ENCODE measurements at places on chromosomes 13 and 19.
A peak's percentile ranks its signal among the peaks of the same experiment; 100 is the strongest.

DNA sequence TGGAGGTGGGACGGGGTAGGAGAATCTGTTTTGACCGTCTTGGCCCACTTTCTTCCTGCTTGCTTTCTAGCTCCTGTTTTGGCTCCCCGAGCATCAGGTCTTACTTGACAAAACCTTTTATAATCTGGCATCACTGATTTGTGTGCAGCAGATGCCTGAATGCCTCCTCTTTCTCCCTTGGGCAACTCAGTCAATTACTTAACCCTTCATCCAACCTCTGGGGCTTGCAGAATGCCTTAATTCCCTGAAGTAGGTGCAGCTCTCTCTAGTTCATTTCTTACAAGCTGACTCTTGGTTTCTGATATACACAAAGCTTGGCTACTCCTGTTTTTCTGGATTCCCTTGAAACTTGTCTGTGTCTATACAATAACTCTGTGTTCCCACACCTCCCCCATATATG is 5.7 kb upstream of the NUP58 start:
- no peak for DNase-seq

DNA sequence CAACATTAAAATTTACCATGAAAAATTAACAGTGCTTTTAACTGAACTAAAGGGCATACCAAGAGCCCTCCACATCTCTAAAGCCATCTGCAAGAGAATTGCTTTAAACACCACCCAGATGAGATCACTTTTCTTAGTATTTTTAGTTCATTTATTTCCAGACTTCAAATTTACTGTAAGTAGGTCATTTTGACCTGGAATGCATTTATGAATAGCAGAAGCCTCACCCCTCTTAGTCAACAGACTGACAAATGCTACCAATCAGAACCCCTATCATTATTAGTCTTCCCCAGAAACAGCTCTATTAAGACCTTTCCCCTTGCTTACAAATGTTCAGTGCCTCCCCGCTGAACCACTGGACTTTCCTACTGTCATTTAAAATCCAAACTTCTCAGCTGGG is 27.3 kb downstream of the RUBCNL start:
- no peak for DNase-seq

DNA sequence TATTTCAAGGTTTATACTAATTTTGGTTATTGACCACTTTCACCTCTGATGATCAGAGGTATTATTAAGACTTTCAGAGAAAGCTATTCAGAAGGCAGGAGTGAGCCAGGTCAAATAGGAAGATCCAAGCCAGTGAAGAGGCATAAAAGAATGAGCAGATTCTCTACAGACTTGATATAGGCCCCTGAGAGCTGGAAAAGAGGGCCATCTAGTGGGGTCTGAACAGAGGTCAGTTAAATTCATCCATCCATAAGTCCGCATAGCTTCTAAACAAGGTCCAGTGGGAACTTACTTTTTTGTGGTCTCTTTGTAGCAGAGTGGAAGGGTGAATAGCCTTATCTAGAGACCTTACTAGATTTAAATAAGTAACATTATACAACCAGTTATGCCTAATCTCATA is 126.6 kb upstream of the UFM1 start:
- no peak for DNase-seq

GRCh38 chr13:51636349-51636890 is 52.2 kb downstream of the WDFY2 start:
- no peak for DNase-seq

GRCh38 chr19:34733746-34734536 is at the start of gene ZNF181:
Gene ZNF181 (plus strand): TSS chr19:34734243. CDS start chr19:34735038, 795 bp downstream.
- peak; percentile 86 for DNase-seq

- DNase-seq: no peak
Measured at GRCh38 chr13:87754097-87754496, 82.9 kb downstream of the SLITRK5 start.

DNA sequence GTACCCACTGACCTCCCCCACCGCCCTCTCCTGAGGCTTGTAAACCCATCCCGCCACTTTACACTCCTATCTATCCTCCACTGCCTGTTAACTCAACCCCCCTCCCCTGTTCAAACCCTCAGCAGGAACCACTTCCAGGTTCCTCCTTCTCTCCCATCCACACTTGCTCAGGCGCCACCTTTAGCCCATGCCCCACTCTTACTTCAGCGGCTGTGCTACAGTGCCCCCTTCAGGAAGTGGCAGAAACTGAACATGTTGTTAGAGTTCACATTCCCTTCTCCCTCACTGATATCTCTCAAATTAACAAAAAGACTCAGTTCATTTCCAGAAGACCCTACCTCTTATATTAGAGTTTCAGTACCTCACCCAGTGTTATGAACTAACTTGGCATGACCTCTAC is 49.4 kb downstream of the ZNF91 start:
- DNase-seq: no peak

DNA sequence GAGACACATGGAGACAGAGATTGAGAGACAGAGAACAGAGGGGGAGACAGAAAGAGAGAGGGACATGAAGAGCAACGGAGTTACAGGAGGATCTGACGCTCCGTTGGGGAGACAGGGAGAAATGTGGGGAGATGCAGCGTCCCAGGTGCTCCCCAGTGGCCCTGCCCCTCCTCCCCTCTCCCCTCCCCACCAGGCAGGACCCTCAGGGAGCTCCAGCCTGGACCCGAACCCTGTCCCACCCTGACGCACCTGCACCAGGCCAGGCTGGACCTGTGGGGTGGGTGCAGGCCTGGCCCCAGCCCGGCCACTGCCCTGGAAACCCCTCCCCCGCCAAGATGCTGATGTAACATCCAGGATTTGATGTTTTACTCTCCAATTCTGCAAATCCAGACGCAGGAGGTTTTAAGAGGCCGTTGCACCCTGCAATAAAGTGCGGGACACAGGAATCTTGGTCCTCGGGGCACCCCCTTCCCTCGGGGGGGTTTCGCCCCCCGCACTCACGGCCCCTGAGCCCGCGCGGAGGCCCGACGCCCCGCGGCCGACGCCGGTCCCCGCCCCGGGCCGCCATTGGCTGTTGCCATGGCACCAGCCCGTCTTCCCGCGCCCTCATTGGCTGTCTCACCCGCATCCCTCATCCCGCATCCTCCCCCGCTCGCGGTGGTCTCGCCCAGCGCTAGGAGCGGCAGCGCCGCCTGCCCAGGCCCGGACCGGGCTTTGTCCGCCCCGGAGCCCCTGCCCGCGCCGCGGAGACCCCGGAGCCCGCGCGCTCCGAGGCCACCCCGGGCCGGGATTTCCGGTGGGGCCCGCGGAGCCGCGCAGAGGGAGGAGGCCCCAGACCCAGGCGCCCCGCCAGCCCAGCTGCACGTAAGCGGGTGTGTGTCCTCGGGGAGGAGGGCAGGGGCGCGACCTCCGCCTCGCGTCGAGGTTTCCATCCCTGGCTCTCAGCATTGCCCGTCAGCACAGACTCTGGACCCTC is at the start of gene APC2:
Gene APC2, plus strand, starts transcription at position 655 of the 976 bp plus-strand sequence. CDS start 2,881 bp downstream, outside the sequence.
- DNase-seq: peak; percentile 33

GRCh38 chr19:642767-643727 is 3.4 kb downstream of the FGF22 start:
- DNase-seq: no peak

- DNase-seq: no peak
Measured at GRCh38 chr19:38211151-38211591, 12.9 kb downstream of the DPF1 start.

- no peak for DNase-seq
Measured at GRCh38 chr19:40682431-40682964, 8.0 kb downstream of the NUMBL start.

DNA sequence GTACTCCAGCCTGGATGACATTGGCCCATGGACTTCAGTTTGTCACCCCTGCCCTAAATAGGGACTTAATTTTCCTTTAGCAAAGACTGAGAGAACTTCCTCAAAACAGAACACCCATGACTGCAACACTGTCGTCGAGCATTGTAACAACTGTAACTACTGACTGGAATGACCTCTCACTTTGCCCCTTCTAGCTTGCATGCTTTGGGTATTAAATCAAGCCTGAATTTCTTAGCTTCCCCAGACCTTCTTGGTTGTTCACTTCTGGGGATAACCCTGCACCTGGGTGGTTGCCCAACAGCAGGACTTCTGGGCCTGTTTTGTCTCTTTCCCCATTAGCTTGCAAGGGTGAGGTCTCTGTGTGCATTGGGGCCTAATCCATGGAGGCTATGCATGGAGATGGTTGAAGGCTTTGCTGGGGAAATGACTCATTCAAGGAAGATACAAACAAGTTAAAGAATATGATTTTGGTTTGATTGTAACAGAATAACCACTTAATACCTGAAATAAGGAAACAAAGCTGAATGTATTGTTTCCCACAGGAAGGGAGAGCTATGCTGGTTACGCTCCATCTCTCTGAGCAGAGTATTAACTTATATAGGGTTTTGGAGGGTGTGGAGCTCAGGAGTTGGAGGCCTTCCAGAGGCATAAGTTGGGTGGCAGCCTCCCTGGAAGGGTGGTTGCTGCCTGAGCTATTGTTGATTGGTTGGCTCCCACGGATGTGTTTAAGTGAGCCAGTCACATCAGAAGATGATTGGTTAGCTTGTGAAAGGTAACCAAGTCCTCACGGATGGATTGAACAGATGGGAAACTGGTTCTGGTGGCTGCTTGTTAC is 34.7 kb upstream of the UBAC2 start:
- no peak for DNase-seq

DNA sequence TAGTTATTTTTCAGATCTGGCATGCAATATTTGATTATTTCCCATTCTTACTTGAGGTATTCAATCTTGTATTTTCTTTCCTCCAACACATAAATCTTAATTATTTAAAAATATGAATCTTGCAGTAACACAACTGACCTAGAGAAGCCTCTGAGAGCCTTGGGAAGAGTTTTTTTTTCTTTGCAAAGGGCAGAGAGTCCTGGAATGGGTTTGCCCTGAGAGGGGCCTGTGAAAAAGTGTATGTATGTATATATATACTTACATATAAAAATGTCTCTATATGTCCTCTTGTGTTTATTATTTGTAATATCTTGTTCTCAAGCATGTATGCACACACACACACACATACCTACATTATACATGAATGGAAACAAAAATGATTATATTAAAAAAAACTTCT is 801.2 kb upstream of the SLITRK1 start:
- DNase-seq: no peak

DNA sequence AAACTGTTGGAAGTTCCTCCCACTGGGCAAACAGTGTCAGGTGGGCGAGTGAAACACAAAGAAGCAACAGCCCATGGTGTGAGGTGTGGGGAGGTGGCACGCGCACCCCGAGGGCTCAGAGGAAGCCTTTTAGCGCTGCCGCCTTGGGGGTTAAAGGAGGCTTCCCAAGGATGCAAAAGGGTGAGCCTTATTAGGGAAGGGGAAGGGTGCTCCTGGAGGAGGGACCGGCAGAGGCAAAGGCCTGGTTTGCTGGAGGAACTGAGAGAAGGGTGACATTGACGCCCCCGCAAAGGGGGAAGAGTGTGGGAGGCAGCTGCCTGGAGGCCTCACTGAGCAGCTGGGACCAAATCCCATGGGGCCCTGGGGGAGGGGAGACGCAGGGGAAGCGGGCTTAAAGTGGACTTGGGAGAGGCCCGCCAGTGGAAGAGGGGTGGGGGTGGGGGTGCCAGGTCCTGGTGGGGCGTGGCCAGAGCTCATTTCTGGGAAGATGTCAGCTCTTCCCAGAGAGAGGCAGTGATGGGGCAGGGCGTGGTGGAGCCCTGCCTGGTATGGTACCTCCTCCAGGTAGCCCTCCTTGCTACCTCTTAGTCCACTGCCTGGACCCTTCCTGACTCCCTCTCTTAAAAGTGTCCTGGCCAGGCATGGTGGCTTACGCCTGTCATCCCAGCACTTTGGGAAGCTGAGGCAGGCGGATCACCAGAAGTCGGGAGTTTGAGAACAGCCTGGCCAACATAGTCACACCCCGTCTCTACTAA is 12.0 kb upstream of the FCHO1 start:
- DNase-seq: no peak

DNA sequence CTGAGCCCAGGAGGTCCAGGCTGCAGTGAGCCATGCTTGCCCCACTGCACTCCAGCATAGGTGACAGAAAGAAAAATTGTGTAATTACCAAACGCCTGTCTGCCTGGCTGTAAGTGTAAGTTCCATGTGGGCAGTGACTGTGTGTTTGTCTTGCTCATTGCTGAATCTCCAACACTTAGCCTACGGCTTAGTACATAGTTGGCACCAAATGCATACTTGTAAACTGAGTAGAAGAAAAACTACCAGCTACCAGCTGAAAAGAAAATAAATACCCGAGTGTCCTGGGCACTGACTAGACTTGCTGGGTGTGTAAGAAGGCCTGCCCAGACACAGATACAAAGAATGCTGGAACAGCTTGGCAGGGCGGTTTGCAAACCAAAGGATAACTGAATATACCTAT is 2.7 kb upstream of the CEBPG start:
- no peak for DNase-seq

- no peak for DNase-seq
Measured at GRCh38 chr19:1061987-1062386, 5.0 kb upstream of the ARHGAP45 start.

DNA sequence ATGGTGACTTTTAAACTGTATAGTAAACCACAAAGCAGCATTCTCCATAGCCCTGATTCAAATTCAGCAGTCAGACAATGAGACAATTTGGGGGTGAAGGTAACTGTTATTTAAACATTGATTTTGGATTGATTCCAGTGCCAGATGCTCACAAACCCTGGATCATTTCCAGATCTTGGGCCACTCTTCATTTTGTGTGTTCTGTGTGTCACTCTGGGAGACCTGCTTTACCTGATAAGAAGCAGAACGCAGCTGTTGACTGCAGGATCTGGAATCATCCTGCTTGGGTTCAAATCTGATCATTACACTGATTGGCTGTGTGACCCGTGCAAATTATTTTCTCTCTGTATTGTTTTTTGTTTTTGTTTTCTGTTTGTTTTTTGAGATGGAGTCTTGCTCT is 4.0 kb upstream of the PCDH8 start:
- no peak for DNase-seq

GRCh38 chr13:45717349-45717748 is 15.2 kb downstream of the CBY2 start:
- no peak for DNase-seq

- no peak for DNase-seq
Measured at GRCh38 chr13:36515466-36515865, 83.2 kb downstream of the CCNA1 start.

DNA sequence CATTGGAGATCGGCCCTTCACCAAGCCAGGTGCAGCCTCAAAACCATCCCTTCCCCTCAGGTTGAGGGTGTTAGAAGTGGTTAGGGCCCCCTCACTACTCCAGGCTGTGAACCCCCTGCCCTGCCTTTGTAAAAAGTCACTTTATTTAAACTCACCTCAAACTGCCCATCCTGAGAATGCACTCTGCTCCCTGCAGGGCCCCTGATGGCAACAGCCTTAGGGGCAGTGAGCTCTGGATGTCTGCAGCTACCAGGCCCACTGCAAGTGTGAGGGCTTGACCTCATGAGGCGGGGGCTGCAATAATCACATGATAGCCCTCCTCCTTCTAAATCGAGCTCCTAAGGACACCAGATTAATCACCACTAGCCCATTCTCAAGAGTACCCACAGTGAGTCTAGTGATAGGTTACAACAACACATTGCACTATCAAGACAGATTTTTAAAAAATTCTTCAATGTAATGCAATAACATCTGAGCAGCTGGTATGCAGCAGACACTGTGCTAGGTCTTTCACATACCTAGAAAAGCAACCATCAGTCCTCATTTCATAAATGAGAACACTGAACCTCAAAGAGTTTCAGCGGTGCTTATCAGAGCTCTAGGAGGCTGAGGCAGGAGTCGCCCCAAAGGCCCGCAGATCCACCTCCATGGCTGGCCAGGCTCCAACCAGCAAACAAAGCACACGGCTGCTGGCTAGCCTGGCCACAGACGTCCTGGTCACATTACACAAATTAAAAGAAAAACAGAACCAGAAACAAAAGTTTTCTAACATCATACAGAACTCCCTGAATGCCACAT is 26.0 kb downstream of the SLC7A1 start:
- DNase-seq: no peak

Data from activated CD4-positive, alpha-beta memory T cell treated with anti-CD3 and anti-CD28 coated beads, Interleukin-2, amount 10 ng/mL, durations not matched to agents 7 days and 5 days (primary cell).